ENCODE measurements at places on chromosomes 12 and 14.

DNA sequence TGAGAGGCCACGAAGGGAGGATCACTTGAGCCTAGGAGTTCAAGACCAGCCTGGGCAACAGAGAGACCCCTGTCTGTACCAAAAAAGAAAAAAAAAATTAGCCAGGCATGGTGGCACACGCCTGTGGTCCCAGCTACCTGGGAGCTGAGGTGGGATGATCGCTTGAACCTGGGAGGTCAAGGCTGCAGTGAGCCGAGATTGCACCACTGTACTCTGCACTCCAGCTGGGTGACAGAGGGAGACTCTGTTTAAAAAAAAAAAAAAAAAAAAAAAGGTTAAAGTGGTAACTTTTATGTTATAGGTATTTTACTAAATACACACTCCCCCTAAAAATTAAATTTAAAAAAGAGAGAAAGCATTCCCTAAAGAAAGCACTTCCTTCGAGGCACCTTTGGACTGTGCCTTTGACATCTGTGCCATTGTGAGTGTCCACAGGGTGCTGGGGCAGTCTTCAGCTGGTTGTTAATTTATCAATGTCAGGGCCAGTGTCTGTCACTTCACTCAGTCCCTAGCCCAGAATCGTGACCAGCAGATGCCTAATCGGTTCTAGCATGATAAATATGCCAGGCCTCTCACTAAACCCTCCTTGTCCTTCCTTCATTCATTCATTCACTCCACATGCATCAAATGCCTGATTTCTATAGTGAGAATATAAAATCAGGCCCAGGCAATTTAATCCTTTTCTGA lies 63.1 kb downstream of the B4GALNT3 start:
- no peak for DNase-seq

GRCh38 chr14:37088356-37089215 lies 83.8 kb downstream of the SLC25A21 start:
- DNase-seq, result no peak

GRCh38 chr14:55705651-55706364 lies 125.8 kb downstream of the KTN1 start:
- DNase-seq, result no peak

- DNase-seq, result no peak
Measured at GRCh38 chr14:105902131-105902898, 375.9 kb downstream of the TMEM121 start.

DNA sequence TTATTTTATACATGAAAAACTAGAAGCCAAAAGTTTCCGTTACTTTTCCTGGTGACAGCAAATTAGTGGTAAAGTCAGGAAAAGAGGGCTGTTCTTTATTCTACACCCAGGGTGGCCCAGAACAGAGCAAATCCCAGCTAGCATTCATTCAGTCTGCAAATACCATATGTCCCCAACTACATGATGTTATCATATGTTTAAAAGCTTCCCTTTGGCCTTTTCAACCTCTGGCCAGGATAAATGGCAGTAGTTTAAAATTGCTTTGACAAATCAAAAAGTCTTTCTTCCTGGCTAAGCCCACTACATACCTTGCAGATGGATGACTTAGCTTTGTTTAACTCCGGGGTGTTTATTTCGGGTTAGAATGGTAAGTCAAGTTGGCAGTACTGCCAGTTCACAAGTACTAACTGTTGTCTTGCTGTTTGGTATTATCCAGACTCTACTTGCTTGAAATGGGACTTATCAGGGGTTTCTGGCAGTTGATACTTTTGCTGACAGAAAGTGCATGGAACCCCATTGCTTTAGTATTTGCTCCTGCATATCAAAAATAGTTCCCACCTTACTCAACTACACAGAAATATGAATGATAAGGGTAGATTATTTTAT lies 69.7 kb downstream of the PKP2 start:
- DNase-seq, result no peak
